RCC 7860 (cell line): ENCODE measurements at places on chromosomes 6 and 20.
A peak's percentile ranks its signal among the peaks of the same experiment; 100 is the strongest.

DNA sequence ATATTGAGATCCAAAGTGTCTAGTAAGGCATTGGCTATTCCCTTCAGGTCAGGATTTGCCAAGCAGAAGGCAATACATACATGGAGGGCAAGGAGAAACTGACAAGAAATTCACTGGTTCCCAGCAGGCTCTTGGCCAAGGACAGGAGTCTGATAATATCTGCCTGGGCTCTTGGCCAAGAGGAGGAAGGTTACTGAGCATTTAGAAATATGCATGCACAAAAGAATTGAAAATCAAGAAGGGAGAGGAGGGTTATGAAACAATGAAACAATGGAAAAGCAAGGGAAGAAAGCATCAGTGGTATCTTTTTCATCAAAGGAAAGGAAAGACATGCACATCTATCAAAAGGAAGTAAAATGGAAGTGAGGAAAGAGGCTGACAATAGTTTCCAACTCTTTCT is 42.4 kb downstream of the ARHGAP18 start:
- no peak for DNase-seq

GRCh38 chr6:5540370-5540769 is 279.1 kb downstream of the FARS2 start:
- DNase-seq: no peak

DNA sequence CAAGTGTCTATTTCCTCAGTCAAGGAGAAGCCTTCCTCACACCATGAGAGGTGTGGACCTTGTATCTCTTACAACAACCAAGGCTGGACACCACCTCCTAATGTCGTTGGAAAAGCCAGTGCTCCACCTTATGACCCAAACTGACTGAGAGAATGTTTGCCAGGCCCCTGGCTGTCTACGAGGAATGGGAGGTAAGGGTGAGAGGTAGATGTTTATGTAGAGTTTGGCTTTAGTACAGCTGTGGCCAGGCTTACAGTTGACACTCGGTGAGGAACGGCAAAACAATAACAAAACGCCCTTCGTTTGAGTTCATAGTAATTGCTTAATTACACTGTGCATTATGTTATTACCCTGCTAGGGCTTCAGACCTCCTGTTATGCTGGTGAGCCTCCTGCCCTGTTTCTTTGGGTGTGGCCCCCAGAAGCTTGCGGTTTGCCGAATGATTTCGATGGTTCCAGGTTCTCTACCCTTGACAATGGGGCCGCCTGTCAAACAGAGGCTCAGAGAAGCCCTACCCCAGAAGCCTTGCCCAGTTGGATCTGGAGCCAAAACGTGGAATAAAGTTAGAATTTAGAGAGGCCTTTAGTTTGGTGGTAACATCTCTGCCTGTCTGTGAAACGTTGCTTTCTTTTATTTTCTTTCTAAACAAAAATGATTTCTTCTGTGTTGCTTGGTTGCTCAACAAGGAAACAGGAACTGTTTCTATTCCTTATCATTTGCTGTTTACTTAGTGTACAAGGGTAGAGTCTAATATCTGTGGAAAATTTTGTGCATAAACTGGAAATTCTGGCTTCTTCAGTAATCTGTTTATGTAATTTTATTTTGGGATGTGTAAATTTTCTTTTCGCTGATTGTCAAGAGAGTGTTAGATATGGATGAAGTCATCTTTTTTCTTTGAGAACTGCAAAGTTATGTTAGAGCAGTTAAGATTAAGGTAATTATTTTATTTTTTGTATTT is 60.4 kb upstream of the FOXQ1 start:
- DNase-seq: no peak

GRCh38 chr6:36139431-36139830 is 9.1 kb downstream of the MAPK13 start:
- DNase-seq: no peak

DNA sequence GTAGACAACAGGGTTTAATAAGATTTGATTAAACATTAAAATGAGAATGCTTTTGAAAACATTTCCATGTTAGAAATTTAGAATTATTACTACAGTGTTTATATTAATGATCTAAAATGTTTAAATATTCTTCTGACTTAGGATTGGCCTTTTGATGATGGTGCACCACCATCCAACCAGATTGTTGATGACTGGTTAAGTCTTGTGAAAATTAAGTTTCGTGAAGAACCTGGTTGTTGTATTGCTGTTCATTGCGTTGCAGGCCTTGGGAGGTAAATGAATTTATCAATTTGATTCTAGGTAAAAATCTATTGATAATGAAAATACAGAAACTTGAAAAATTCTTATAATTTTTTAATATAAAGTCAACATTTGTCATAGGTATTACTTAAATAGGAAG is 6.5 kb downstream of the LOC128125822 start:
- no peak for DNase-seq

DNA sequence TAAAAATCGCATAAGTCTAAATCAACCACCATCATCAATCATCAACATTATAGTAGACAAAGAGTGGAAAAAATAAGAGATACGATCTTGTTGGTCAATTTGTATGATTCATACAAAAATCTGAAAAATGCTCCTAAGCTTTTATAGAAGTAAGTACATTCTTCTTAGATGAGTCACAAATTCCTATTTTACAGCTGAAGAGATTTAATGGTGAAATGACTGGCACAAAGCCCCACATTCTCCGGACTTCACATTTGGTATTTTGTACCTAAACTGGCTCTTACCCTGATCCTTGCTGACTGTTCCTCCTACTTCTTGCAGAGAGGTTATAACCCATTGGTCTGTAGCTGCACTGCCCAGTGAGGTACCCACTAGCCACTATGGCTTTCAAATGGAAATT is 29.9 kb upstream of the PREP start:
- peak; percentile 94 for DNase-seq

- no peak for DNase-seq
Observed at GRCh38 chr6:90216072-90216977, 80.3 kb downstream of the BACH2 start.

DNA sequence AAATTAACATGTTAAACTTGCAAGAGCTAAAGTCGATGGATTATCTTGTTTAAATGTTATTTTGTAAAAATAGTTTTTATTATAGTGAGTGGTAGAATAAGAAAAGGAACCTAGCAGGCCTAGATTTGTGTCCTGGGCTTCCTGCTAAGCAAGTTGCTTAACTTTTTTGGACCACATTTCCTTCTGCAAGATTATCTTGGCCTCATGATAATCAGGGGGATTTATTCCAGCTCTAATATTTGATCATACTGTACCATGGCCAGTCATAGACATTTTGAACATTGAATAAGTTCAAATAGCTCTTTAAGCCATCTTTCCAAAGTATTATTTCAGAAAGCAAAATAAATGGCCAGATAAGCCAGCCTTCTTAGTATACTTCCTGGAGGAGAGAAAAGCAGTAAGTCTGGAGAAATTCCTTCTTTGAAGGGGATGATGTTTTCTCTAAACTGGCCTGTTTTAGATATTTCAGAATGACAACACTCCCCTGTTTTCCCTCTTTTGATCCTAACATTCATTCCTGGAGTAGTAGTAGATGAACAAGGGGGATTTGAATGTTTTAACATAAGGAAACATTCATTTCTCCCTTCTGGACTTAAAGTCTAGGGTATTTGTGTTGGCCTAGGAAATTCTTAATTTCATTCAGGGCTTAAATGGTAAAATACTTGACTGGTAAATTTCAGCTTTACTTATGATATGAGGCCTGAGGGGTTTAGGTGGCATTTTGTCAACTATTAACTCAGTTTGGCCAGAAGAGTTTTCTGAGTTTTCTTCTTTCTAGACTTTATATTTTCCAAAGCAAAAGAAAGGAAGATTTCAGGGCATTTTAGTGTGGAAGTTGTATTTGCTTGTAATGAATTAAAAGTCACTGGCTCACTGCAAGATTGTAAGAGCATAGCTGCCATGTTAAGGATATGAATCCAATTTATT is 108.8 kb upstream of the SCGN start:
- DNase-seq: no peak

GRCh38 chr6:127102299-127102698 is 16.2 kb upstream of the RSPO3 start:
- peak; percentile 74 for DNase-seq

GRCh38 chr20:41334443-41335421 is 5.9 kb upstream of the LPIN3 start:
- no peak for DNase-seq

DNA sequence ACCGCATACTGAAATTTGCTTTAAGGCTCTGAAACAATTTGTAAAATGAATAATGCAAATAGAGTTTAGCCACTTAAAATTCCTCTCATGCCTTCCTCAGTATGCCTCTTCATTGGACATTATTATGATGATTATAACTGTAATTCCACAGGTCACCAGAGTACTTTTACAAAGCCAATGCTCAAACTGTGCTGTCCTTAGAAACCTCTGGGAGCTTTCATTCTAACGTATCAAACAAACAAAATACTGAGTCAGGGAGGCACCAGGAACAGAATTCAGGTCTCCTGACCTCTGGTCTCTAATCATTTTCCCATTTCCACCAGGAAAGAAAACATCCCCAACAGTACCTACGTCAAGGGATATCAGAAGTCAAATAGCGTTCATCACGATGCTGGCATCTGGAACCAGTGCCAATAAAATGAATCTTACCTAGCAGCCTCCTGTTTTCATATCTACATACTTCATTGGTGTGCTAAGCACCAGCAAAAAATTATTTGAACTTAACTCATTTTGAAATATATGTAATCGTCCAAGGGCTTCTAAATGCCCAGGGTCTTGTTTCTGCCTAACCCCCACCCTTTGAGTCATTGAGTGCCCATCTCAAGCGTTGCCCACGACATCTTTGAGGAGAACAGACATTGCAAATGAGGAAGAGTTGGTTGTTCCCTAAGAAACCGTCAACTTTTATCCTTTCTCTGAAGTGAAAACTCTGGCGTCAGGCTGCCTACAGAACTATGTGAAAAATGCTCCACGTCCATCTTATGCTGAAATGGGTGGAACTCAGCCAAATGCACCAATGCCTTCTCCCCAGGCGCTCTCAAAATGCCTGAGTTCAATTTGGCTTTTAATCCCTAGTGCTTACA is 37.9 kb downstream of the NEDD9 start:
- no peak for DNase-seq

GRCh38 chr20:61311656-61312387 is 59.8 kb downstream of the CDH4 start:
- no peak for DNase-seq

- DNase-seq: no peak
Observed at GRCh38 chr6:93045156-93045555, 374.2 kb downstream of the EPHA7 start.

GRCh38 chr6:107667790-107668189 is 156.3 kb downstream of the SCML4 start:
- no peak for DNase-seq

DNA sequence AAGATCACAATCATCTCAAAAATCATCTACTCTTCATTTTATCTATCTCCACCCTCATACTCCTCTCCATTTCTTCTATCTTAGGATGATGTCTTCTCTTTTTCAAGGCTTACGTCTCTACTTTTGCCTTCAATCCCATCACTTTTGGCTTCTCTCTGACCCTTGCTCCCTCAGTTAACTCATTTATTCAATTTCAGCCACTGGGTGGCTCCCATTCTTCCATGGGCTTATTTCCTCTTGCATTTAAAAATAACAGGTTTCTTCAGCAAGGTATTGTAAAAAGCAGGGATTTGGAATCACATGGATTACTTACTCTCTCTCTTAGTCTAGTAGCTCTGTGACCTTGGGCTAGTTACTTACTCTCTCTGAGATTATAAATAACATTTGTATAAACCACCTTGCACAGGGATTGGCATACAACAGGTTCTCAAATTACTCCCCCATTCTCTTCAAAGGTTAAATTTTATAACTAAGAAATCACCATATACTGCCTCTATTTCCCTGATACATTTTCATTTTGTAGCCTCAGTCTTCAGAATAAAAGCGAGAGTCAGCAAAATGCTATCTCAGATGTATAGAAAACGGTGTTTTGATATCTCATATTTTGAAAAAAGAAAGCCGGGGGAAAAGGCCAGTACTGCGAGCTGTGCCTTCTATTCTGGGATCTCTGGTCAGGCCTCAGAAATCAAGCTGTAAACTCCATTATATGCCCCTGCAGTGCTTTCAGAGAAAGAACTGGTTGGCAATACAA is 5.5 kb downstream of the ZSCAN12 start:
- DNase-seq: no peak

DNA sequence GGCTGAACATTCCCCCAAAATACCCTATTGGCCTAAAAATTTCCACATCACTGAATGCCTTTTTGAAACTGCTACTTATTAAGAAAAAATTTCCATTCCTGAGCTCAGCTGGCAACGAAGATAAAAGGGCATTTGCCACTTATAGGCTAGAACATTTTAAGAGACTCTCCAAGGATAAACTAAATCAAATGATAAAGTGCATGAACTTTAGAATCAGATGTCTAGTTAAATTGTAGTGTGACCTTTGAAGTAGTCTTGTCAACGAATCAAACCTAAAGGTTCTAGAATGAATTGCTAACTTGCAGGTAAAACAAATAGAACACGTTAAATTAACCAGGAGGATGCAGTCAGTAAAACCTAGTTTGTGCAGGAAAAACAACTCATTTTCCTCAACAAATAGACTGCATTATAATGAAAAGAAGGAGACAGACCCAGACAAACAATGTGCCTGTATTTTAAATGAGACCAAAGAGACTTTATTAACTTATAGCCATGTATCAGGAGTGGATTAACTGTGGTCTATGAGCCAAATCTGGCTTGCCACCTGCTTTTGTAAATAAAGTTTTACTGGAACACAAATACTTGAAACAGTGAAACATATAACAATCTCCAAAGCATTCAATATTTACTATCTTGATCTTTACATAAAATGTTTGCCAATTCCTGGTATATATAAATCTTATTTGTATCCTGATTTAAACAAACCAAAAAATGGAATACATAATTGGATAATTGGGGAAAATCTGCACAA is 184.4 kb downstream of the MEI4 start:
- DNase-seq: no peak

GRCh38 chr6:52566201-52566600 is 10.7 kb downstream of the TRAM2 start:
- DNase-seq: no peak

DNA sequence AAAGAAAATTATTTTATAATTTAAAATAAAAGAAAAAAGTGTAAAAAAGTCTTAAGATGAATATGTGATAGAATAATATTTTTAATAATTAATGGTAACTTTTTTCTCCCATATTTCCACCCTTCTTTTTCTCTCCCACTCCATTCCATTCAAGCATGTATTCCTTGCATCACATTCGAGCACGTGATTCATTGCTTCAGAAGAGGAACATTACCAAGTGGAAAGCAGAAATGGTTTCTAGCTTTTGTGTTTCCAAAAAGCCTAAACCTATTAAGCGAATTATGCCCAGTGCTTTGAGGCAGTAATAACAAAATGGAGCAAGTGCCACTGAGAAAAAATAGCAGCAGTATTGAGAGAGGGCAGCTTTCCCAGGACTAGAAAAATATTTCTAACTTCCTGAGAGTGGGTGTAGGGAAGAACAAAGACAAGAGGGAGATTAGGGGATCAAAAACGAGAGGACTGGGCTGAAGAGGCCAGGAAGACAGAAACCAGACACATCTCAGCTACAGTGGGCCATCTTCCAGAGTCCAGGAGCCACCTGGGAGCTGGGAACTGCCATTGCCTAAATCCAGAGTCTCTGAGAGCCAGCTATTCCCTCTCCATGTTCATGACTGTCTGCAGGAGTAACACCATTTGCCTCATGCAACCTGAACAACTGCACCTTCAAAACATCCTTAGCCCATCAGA is 15.0 kb upstream of the AKIRIN2 start:
- no peak for DNase-seq

- DNase-seq: no peak
Observed at GRCh38 chr6:157561929-157562810, 181.2 kb downstream of the ZDHHC14 start.
